AG08395 (cell line): ENCODE measurements at places on chromosomes 3 and 15.

DNA sequence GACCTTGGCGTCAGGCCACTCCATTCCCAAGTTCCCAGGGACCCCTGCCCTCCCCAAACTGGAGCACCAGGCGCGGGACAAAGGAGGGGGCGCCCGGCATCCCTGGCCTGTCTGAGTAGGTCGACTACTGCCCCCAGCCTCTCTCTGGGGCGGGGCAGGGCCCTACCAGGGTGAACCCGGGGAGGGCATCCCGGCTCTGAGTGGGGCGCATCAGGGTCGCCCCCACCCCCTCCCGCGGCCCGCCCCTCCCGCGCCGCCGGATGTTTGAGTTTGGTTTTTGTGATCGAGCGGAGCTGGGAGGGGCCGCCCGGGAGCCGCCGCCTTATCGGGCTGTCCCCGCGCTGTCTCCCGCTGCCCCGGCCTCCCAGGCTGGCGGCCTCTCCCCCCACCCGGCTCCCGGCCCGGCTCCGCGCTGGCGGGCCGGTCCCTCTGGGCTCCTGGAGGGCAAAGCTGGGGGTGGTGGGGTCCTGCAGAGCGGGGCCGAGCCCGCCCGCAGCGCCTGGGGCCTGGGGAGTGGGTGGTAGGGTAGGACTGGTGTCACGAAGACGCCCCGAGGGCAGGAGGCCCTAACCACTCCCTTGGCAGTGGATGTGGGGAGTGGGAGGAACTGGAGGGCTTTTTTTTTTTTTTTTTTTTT lies 47.2 kb upstream of the SMAD6 start:
- DNase-seq, result peak; percentile 44

DNA sequence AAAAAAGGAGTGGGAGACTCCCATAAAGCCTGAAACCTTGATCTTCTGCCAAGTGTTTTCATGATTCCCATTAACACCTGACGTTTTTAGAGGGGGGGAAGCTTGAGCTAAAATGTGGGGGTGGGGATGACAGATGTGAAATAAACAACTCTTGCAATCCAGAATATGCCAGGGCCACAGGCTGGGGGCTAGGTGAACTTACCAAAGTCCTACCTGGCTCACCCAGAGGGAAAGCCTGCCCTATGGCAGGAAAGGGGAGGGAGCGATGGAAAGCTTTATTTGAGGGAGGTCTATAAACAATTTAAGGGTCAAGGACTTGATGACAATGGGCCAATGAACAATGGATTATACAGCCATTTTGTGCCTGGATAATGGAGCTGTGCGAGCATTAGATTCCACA lies 108.3 kb downstream of the LRIG1 start:
- no peak for DNase-seq

- no peak for DNase-seq
These were observed 1046.3 kb upstream of the GBE1 start for GRCh38 chr3:82807781-82808180.

DNA sequence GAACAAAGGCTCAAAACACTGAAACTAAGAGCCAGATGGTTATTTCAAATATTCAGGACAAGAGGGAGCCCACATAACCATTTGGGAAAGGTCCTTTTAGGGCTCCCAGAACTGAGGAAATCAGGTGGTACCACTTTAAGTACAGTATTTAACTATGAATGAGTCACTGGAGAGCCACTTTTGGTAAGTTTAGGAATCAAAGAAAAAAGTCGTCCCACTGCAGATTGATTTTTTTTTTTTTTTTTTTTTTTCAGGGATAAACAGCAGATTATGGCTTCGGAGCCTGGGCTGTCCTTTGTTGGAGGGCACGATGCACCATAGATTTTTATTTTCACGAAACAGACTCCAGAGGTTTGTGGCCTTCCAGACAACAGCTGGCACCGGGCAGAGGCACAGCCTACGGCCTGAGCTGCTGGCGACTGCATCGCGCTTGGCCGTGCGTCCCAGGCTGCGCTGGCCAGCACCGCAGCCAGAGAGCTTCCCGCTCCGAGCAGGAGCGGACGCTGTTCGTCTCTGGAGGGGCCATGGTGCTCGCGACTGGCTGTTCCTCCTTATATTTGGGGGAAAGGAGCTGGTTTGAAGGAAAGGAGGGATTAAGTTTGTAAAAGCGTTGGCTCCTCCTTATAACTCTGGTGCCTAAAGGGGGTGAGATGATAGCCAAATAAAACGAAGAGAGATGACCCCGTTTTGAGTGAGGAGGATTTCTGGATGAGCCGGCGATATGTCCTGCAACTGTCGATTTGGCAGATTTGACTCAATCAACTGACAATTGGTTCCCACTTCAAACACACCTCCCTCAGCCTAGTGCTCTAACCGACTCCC lies 152.9 kb upstream of the GOLIM4 start:
- peak; percentile 31 for DNase-seq

- DNase-seq, result peak; percentile 85
These were observed 17.3 kb downstream of the MRPS11 start for GRCh38 chr15:88484682-88485331.

GRCh38 chr3:46466273-46466672 lies 1.6 kb upstream of the LTF start:
- DNase-seq, result no peak

- no peak for DNase-seq
These were observed 25.8 kb downstream of the SERPINI1 start for GRCh38 chr3:167761302-167761701.

DNA sequence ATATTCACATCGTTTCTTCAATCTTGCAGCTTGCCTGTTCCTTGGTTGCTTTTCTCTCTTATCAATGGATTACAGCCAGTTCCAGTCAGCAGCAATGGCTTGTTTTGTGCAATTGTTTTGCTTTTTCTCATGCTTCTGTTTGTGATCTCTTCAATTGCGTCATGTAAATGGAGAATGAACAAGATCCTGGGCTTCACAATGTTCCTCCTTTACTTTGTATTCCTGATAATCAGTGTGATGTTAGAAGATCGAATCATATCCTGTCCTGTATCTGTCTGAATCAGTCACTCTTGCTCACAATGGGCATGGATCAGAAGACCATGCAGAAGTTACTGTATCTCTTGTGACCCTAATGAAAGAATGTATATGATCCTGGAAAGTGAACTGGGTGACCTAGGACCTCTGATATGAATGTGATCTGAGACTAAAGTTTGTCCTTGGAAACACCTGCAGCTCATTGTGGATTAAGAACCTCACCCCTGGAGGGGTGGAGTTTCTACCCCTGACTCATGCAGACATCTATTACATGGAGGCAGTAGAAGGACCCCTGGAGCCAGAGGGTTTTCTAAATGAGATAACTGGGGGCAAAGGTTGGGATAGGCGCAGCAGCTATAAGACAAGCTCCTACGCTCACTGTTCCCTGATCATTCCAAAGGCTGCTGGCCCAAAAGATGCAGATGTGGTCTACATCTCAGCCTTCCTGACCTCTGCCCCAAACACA lies 32.2 kb downstream of the SLC24A1 start:
- DNase-seq, result no peak

- no peak for DNase-seq
These were observed 186.7 kb downstream of the NFKBIZ start for GRCh38 chr3:102036017-102036416.

DNA sequence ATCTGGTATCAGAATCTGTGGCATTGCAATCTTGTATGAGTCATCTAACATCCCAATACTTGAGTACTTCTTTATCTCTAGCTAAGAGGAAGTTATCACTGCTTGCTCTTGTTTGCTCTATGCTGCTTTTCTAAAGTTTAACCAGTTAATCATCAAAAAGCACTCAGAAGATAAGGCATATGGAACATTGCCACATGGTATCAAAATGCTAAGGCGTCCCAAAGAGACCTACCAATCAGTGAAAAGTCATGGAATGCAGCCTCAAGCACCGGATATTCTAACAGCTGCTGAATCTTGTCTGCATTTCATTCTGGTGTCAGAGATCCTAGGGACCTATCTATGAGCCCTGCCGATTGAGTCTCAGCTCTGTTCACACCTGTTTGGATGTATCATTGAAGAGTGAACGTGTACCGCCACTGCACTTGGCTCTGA lies 192.8 kb downstream of the ARPP21 start:
- DNase-seq, result no peak

- peak; percentile 33 for DNase-seq
These were observed 90.8 kb downstream of the MCTP2 start for GRCh38 chr15:94322141-94322540.

DNA sequence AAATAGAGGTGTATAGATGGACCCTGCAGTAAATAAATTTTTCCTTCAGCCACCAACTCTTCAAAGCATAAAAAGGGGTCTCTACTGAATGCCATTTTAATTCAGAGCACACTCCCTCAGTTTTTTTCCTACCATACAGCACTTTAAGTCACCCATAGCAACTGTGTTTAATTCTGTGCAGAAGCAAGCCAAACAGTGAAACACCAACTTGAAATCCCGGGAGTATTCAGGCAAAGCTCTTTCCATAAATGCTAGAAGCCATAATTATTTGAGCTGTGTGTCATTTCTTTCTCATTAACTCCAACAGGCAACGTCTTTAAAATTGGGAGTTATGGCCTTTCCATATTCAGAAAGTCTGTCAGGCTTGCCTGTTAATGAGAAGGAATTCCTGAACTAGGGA lies 562.1 kb downstream of the GRM7 start:
- no peak for DNase-seq

- no peak for DNase-seq
These were observed 18.4 kb downstream of the CLDN1 start for GRCh38 chr3:190303884-190304283.

DNA sequence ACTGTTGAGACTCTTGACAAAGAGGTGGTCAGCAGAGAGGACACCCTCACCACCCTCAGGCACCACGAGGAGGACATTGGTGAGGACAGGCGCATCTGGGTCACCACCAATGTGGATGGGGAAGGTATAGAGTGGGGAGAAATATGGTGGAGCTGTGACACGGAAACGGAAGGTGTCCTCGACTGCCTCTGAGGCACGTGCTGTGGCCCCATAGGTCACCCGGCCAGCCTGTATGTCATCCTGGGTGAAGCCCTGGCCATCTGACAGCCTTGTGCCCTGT lies 24.4 kb downstream of the CSPG4 start:
- DNase-seq, result no peak

DNA sequence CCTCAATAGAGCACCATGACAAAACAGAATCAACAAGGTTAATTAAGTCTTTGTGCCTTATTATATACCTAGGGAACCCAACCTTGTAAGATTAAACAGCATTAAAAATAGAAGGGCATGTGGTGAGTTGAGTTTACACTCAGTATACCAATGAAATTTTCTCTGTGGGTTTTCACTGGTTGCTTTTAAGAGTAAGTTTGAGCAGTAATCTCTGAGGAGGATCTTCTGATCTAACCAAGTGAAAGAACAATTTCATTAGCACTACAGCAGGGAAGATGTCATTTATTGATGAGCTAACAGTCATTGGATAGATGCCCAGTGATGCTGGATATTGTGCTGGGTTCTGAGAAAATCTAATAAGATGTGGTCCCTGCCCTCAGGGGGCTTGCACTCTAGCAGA lies 26.9 kb upstream of the AKAP13 start:
- no peak for DNase-seq

DNA sequence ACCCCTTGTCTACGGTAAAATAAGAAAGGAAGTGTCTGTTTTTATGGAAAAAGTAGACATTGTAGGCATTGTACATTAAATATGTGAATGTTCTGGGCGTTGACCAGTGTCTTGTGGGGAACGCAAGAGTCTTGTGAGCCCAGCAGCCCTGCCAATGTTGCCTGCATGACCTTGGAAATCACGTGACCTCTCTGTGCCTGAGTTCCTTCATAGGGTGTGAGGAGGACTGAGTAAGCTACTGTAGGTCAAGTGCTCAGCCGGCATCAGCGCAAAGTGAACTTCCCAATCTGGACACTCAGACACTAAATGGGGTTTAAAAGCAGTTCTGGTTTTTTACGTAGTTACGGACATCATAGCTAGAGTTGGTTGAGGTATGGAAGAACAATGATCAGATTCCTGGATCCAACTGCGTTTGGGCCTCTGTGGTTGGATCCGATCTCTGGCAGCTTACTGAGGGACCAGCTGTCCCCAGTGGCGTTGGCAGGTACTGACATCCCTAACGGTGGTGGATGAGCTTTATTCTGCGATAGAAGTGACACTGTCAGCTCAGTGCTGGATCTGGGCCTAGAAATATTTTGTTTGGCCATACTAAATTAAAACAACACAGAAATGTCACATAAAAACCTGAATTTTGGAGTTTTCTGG lies 63.8 kb downstream of the SPSB4 start:
- no peak for DNase-seq

DNA sequence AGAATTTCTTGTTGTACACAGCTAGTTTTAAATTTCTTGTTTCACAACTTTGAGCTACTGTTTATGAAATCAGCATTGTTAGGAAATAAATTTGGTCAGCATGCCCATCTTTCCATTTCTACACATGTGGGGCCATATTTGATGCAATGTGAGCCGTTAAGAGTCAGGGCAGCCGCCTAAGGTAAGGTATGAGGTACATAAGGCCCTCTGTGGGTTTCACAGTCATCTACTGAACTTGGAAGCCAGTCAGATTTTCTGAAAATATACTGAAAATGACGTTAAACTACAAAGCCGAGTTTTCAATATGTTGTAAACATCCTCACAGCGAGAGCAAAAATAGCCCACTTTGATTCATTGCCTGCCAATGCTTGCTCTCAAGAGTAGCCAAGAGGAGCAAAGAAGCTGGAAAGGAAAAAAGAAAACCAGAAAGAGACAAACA lies 94.7 kb upstream of the PDZRN3 start:
- peak; percentile 46 for DNase-seq

DNA sequence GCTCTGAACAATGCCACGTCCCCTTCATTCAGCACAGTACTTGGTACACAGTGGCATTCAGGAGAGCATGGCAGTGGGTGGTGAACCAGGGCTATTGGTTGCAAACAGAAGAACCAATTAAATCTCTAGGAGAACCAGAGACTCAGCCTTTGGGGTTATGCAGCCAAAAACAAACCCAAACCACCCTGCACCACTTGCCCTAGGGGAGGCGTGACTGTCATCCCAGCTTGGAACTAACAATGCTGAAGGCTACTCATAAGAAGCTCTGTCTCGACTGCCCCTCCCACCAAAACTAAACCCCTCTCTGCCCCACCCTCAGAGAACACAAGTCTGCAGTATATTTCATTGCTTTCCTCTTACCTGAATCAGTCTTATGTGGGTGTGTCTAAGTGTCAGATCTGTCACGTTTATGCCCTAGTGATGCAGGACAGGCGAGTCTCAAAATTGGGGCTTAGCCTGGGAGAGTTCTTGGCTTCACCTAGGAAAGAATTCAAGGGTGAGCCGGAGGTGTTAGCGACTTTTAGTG lies 15.2 kb upstream of the KLHL40 start:
- no peak for DNase-seq

DNA sequence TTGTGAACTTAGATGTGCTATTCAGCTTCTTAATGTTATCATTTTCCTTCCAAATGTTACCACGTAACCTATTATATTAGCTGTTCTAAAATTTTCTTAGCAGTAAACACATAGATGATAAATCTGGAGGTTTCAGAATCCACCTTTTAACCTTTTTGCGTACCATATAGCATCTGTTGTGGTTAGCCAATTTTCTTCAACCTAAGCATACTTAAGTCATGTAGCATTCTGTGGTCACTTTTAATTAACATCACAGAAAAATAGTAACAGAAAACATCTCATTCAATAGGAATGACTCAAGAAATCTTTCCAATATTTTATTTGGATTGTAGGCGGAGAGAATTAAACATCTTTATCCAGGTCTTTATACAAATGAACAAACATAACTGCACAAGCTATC lies 1465.3 kb upstream of the GBE1 start:
- DNase-seq, result no peak
